ENCODE measurements at places on chromosomes 11 and 22.

- DNase-seq, result no peak
These were observed 128.4 kb downstream of the FAM76B start for GRCh38 chr11:95661162-95661561.

DNA sequence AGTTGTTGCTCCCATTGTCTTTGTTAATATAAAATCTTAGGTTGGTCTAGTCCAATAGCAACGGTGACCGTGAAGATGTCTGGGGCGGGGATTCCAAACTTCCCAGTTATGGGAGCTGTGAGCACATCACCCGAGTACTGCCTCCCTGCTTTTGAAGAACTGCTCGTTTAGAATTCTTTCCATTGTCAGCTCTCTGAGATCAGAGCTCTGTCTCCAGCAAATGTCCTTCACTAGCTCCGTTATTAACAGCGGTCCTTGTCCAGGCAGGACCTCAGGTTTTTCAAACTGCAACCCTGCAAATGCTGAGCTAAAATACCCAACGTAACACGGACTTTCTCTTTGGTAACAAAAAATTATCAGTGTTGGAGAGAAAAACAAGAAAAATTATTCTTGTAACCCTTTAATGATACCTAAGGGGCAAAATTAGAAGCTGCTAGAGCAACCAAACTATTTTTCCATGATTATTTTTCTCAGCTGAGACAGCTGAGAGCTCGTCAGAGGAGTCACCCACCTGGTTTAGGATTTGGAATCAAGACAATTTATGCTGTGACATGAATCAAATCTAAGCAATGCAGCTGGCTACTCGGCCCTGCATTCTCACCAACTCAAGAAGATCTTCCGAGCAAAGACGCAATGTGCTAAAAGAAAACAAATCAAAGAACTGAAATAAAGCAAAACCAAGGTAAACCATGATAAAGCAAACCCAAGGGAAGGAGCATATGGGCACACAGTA, 15.1 kb upstream of the EFCAB6 start:
- no peak for DNase-seq

DNA sequence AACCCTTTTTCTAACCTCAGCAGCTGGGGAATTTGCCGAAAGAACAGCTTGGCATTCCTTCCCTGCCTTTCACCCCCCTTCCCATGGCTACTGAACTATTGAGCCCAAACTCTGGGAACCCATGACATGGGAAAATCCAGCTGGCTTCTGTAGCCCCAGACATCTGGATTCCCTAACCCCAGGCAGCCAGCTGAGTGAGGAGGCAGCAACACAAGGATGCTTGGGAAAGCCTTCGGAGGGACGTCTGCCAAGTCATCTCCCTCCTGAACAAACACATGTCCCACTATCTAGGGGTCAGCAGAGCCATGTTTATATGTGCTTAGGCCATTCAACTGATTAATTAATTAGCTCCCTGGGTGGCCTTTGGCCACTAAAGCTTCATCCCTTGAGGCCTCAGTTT, 21.6 kb downstream of the LRRC55 start:
- no peak for DNase-seq

DNA sequence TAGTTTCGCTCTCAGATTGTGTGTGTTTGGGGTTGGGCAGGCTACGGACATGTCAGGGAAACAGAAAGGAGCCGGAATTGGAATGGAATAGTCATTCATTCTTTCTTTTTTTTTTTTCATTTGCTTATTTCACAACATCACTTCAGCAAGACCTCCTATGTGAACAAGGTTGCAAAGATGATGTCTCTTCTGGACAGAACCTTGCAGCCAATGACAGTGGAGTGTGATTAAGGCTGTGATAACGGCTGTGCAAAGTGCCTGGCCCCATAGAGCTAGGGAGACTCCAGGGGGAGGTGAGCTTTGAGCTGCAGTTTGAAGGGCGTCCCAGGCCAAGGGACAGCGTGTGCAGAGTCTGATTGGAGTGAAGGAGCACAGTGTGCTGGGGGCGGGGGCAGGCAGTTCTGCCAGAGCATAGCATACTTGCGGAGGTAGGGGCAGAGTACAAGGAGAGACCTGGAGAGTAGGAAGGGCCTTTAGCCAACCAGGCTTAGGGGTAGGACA, 3.4 kb downstream of the TIGD3 start:
- no peak for DNase-seq

GRCh38 chr11:12175694-12176241, 65.4 kb downstream of the MICAL2 start:
- no peak for DNase-seq

GRCh38 chr11:85123752-85124231, 503.4 kb downstream of the DLG2 start:
- no peak for DNase-seq

DNA sequence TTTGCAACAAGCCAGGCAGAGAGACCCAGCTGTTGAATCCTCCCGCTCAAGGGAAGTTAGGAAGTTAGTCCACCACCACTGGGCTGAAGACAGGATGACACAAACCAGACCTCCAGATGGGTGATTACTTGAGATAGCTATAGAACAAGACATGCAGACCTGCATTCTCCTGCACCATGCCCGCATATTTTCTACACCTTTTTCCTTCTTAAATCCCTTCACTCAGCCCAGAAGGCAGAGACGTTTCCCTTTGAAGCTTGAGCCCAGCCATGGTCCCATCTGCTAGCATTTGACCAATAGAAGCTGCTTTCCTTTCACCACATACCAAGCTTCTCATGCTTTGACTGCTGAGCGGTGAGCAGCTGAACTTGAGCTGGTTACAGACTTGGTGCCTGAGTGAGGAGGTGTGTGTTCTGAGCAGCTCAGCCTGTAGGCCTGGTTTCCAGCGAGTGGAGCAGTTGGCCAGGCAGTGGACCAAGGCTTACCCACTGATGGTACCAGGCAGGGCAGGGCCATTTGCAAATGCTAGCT, 29.2 kb upstream of the CBX6 start:
- DNase-seq, result no peak

- DNase-seq, result no peak
These were observed 1.1 kb upstream of the PITPNB start for GRCh38 chr22:27919942-27920755.
